Globus pallidus (tissue), 1 donor: ENCODE measurements at places on chromosomes 2 and 18.

DNA sequence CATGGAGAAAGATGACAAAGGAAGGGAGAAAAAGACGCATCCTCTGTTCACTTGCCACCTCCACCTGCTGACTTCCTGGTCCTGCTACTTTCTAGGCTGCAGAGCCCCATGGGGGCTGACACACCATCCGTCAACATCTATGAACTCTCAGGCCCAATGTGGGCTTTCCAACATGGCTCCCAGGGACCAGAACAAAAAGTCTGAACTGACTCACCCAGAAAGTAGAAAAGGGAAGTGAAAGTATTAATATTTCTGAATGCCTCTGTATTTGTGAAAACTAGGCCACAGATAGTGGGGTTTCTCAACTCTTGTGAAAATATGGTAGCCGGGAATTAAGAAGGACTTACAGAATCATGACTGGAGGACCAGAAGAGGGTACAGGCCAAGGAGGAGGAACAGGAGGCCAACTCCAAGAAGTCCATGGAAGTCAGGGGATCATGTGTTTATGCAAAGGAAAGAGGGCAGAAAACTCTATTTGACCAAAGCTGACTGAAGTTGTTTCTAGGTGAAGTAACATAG, 123.1 kb upstream of the CAB39 start:
- no peak for DNase-seq

DNA sequence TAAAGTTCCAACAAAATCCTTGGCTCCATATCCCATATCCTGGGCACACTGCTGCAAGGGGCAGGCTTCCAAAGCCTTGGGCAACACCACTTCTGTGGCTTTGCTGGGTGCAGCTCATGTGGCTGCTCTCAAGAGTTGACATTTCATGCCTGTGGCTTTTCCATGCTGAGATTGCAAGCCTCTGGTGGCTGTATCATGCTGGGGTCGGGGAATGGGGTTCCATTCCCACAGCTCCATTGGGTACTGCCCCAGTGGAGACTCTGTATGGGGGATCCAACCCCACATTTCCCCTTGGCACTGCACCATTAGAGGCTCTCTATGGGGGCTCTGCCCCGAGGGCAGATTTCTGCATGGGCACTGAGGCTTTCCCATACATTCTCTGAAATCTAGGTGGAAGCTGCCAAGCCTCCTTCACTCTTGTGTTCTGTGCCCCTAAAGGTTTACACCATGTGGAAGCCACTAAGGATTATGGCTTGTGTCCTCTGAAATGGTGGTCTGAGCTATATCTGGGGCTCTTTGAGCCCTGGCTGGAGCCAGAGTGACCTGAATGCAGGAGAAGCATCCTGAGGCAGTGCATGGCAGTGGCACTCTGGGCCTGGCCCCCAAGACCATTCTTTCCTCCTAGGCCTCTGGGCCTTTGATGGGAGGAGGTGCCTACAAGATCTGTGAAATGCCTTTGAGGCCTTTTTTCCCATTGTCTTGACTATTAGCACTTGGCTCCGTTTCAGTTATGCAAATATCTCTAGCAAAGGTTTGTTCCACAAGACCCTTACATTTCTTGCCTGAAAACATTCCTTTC, 107.9 kb downstream of the PTGR3 start:
- DNase-seq = no peak

- DNase-seq = no peak
Observed at GRCh38 chr2:181613241-181613640, 43.7 kb downstream of the CERKL start.

DNA sequence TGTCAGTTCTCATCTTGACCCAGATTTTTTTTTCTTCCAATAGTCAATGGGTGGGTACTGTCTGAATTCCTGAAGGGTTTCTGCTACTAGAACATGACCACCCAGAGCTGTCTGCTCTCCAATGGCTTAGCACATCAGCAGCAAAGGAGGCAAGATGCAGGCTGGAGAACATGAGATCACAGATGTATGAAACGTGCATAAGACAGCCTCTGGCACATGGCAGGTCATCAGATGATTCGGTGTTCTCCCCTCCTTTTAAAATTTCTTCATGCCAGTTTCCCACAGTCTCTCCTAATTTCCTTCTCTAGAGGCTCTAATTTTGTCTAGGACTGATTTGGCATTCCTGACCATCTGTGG, 359.3 kb upstream of the TNP1 start:
- no peak for DNase-seq

GRCh38 chr2:56244506-56244905, 60.7 kb downstream of the CCDC85A start:
- no peak for DNase-seq

GRCh38 chr2:121241466-121241865, 43.5 kb downstream of the TFCP2L1 start:
- DNase-seq = no peak
